ENCODE measurements at places on chromosomes 4 and X. TPM values are rescaled to one million over a fixed set of nuclear protein-coding genes. Genes with fewer than 3 reads are reported as not detected.

GRCh38 chr4:16106956-16107355, 23.1 kb upstream of the PROM1 start:
- no peak for DNase-seq

DNA sequence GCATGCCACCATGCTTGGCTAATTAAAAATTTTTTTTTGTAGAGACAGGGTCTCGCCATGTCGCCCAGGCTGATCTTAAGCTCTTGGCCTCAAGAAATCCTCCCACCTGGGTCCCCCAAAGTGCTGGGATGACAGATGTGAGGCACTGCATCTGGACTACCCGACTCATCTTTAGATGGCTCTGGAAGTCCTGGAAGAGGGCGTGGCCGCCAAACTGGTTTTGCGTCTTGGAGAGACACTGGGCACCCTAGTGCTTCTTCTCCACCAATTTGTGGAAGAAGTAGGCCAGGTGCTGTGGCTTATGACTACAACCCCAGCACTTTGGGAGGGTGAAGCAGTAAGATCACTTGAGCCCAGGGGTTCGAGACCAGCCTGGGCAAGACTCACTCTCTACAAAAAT, 47.6 kb downstream of the HOPX start:
- DNase-seq, result no peak

DNA sequence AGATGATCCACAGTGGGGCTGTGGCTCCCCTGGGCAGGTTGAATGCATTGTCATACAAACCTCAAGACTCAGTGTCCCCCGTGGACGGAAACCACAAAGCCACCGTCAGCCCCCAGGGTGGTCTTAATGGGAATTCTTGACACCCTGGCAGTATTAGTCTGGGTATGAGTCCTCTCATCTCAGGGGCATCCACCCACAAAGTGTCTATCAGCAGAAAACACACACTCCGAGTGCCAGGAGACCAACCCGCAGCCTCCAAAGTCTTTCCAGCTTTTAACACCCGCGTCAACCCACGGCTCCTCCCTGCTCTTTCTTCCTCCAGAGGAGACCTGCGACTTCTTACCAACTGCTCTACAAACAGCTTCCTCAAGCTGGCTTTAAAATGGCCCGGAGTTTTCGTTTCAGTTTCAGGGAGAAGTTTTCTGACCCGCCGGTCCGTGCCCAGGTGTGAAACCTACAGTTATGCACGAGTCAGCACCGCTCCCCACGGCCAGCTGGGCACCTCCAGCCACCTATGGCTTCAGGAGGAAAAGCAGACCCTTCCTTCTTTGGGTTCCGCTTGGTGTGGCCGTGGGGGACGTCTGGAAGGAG, 14.4 kb upstream of the ASMTL start:
- DNase-seq, result no peak

DNA sequence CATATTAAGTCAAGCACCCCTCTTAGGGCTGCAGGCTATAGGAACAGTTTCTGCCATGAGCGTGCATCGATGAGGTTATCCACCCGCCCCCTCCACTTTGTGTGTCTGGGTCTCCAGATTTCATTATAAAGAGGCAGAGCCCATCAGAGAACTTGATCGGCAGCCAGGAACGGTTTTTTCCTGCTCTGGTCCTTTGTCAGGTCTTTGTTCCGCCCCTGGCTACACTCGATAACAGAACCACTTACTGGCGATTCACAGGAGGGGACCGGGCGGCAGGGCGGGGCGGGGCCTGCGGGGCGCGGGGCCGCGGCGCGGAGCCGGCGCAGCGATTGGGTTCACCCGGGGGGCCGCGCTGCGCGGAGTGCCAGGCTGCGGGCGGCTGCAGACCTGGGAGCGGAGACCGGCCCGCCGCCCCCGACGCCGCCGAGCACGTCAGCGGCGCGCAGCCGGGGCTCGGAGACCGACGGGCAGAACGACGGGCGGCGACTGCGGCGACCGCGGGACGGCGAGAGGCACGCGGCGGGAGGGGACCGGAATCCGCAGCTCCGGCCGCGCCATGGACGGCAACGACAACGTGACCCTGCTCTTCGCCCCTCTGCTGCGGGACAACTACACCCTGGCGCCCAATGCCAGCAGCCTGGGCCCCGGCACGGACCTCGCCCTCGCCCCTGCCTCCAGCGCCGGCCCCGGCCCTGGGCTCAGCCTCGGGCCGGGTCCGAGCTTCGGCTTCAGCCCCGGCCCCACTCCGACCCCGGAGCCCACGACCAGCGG, at the start of gene SLC10A4:
TSS of gene SLC10A4 (plus strand) at position 338 of the 771 bp plus-strand sequence. CDS start at position 557, 219 bp downstream.
- no peak for DNase-seq

The SLC16A2 gene
- 2.1 TPM for total RNA-seq

DNA sequence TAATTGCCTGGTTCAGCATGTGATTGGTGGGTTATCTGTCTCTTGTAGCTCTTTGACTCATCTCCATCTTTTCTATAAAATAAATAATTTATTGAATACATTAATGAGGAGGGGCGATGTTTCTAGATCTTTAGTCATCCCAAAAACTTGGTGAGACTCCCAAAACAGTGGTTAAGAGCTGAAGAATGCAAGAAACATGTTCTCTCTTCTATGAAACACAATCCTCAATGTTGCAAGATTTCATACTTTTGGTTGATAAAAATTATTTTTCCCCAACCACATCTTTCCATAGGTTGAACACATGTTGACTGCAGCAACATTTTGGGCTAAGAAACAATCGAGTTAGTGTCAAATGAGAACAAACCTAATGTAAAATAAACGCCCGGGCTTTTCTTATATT, 1.2 kb upstream of the TMEM47 start:
- no peak for DNase-seq

DNA sequence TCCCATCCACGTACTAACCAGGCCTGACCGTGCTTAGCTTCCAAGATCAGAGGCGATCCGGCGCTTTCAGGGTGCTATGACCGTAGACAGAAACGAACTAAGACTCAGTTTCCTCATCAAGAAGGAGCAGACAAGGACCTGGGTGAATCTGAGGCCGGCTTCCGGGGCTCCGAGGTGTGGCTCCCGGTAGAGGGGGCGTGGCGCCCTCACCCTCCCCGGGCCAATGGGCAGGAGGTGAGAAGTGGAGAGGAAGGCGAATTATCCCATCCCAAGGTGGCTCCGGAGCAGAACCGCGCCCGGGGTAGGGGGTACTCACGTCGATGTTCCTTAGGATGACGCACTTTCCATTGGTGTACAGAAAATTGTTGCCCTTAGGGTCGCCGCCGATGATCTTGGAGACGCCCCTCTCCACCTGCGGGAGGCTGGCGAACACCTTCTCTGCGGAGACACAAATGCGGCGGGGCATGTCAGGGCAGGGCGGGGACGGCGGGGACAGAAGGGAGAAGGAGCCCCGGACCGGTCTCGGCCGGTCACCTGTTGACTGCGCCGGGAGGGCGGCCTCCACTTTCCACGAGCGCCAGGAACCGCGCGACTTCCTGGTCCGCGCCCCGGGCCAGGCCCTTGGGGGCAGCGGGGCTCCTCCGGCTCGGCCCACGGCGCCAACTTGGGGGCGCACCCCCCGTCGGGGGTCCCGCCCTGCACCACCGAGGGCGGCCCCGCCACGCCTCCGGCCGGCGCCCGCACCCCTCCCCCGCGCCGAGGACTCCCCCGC, 616 bp downstream of the WDR1 start:
- DNase-seq, result peak; percentile 43

GRCh38 chrX:72662020-72662747, 51.9 kb downstream of the PHKA1 start:
- peak; percentile 62 for DNase-seq

The KDR gene
- 6.1 TPM for total RNA-seq

- no peak for DNase-seq
Observed at GRCh38 chr4:63393544-63393943, 1015.7 kb downstream of the TECRL start.

DNA sequence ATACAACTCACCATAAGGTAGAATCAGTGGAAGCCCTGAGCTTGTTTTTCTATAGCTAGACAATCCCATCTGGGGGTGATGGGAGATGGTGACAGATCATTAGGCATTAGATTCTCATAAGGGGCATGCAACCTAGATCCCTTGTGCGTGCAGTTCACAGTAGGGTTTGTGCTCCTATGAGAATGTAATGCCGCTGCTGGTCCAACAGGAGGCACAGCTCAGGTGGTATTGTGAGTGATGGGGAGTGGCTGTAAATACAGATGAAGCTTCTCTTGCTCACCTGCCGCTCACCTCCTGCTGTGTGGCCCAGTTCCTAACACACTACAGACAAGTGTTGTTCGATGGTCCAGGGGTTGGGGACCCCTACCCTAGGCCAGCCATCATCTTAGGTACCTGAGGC, 5.9 kb upstream of the GATB start:
- DNase-seq, result no peak

DNA sequence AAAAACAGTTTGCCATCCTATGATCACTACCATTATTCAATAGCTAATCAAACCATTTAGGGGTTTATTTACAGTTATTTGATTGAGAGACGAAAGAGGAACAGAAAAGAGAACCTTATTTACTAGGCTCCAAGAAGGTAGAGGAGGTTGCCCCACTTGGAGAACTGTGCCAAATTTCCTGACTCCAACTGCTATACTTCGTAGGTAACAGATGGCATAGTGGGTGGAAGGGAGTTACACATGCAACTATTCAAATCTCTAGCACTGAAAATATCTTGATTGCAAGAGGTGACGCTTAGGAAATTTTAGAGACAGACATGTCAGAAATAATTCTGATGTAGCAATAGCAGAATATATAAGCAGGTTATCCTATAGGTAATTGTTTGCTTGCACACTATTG, 38.0 kb upstream of the TMPRSS11F start:
- no peak for DNase-seq

DNA sequence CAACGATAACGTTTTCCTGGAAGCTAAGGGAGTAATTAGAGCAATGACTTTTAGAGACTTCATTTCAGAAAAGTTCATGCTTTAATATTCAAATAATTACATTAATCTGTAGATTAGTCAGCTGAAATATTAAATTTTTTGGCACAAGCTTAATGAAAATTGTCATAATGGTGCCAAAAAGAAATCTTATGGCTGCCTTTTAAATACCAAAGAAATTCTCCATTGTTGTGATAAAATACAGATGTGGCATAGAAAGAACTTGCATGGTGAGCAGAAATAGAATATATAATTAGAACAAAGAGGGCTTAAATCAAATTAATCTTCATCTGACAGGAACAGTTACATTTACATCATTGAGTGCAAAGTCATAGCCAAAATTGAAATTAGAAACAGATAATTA, 263.5 kb downstream of the AFF2 start:
- DNase-seq, result no peak

DNA sequence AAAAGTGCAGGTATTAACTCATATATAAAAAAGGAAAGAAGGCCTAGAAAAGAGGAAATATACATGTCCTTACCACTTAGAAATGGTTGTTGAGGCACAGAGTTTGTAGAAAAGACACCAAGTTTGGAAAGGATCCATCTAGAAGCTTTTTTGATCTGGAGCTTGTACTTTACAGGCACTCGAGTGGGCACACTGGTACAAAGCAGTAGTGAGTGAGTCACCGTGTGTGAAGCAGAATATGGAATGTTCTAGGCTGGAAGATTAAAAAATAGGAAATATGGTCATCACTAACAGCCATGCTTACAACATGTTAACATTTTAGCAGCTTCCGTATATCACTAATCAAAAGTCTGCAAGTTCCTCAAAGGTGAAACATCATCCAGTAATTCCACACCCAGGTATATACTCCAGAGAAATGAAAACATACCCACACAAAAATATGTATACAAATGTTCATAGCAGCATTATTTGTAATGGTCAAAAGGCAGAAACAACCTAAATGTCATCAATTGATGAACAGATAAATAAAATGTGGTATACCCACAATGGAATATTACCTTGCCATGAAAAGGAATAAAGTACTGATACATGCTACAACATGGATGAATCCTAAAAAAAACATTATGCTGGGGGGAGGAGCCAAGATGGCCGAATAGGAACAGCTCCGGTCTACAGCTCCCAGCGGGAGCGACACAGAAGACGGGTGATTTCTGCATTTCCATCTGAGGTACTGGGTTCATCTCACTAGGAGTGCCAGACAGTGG, 69.5 kb downstream of the FRYL start:
- DNase-seq, result no peak

- no peak for DNase-seq
Observed at GRCh38 chr4:183610613-183611012, 48.4 kb downstream of the RWDD4 start.

The UGT2B10 gene
- not detected for total RNA-seq

The SMIM10 gene
- total RNA-seq, result 2.1 TPM

The RBMXL3 gene
- not detected for total RNA-seq

- DNase-seq, result no peak
Observed at GRCh38 chr4:78642934-78643333, 91.4 kb downstream of the ANXA3 start.

DNA sequence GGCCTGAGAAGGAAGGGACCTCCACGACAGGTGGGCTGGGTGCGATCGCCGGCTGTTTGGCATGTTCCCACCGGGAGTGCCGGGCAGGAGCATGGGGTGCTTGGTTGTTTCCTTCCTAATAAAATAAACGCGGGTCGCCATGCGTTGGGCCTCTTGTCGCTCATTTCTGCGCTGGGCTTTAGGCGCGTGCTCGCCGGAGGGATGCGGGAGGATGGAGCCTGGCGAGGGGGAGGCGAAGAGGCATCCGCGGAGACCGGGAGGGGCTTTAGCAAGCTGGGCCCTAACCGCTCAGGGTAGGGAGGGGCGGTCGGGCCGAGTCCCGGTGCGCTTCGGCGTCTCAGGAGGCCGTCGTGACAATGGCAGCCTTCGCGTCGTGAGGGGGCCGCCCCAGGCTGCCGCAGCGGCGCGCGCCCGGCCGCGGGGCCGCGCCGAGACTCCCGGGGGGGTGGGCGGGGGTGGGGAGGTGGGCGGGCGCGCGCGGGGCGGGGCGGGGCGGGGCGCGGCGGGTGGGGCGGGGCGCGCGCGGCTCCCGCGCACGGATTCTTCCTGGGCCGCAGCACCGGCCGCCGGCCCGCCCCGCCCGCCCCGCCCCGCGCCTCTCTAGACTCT, 476 bp upstream of the GDI1 start:
- no peak for DNase-seq

GRCh38 chr4:157004279-157005161, 32.9 kb upstream of the PDGFC start:
- no peak for DNase-seq

DNA sequence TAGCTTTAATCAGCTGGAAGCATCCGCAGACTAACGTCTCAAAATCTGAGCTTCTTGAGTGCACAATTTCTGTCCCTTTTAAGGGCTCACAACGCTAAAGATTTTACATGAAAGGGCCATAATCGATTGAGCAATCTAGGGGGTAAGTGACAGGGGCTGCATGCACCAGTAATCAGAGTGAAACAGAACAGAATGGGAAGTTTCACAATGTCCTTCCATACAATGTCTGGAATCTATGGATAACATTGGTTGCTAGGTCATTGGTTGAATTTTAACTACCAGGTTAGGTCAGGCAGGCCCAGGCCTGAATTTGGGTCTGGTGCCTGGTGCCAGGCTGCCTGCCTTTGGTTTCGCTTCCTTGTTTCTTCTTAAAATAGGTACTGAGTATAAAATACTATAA, 42.0 kb upstream of the MTMR8 start:
- DNase-seq, result no peak

DNA sequence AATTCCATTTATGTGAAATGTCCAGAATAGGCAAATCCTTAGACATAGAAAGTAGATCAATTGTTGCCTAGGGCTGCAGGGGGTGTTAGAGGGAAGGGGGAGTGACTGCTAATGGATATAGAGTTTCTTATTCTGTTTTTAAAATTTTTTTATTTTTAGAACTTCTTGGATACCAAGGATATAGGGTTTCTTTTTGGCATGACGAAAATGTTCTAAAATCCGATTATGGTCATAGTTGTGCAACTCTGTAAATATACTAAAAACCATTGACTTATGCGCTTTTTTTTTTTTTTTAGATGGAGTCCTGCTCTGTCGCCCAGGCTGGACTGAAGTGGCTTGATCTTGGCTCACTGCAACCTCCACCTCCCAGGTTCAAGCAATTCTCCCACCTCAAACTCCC, 125.2 kb upstream of the USP9X start:
- DNase-seq, result no peak

Data from psoas muscle (tissue), 8 donors.